ENCODE measurements at places on chromosomes 16 and 17.

- no peak for DNase-seq
These were observed 88.0 kb upstream of the CBX4 start for GRCh38 chr17:79927136-79927661.

GRCh38 chr17:81342269-81343070 is 47.4 kb upstream of the SLC38A10 start:
- peak; percentile 33 for DNase-seq

GRCh38 chr17:29682054-29682453 is 59.3 kb upstream of the CORO6 start:
- DNase-seq, result no peak

- no peak for DNase-seq
These were observed 13.8 kb downstream of the ARSG start for GRCh38 chr17:68305142-68305541.

DNA sequence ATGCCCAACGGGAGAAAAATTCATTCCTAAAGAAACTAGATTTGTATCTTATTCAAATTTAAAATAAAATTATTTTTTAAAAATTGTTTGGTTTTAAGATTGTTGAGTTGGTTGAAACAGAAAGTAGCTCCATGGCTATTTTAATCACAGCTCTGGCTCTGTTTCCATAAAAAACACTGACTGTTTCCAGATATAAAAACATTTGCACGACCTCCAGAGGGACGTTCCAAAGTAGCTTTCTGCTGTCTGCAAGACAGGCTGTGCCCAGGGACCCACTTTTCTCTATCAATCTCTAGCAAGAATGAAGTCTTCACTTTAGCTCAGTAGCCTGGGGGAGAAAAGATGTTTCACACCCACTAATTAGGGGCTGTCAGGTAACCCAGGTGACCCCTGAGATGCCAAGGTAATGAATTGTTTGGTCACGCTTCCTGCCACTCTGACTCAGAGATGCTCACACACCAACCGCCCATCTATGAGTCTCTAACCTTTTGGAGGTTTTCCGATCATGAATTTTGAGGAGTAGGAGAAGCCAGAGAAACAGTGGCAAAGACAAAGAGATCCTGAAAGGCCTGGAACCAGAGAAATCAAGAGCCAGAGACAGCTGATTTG is 220.1 kb upstream of the SOX9 start:
- peak; percentile 8 for DNase-seq

DNA sequence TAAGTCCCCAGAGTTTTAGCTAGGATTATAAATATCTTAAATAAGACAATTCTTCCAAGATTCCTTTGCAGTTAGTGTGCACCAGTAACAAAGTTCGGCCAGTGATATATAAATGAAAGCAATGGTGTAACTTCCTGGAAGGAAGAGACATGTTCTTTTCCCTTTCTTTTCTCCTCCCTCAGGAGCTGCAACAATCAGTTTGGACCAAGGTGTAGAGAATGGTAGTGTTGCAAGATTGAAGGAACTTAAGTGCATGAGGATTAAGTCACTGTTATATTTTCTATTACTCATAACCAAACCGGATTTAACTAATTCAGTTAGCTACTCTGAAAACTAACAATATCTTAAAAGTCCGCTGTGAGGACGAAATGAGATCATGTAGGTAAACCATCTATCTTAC is 68.9 kb upstream of the KCNJ16 start:
- DNase-seq, result peak; percentile 61

GRCh38 chr17:9355846-9356245 is 219.8 kb downstream of the STX8 start:
- DNase-seq, result no peak

DNA sequence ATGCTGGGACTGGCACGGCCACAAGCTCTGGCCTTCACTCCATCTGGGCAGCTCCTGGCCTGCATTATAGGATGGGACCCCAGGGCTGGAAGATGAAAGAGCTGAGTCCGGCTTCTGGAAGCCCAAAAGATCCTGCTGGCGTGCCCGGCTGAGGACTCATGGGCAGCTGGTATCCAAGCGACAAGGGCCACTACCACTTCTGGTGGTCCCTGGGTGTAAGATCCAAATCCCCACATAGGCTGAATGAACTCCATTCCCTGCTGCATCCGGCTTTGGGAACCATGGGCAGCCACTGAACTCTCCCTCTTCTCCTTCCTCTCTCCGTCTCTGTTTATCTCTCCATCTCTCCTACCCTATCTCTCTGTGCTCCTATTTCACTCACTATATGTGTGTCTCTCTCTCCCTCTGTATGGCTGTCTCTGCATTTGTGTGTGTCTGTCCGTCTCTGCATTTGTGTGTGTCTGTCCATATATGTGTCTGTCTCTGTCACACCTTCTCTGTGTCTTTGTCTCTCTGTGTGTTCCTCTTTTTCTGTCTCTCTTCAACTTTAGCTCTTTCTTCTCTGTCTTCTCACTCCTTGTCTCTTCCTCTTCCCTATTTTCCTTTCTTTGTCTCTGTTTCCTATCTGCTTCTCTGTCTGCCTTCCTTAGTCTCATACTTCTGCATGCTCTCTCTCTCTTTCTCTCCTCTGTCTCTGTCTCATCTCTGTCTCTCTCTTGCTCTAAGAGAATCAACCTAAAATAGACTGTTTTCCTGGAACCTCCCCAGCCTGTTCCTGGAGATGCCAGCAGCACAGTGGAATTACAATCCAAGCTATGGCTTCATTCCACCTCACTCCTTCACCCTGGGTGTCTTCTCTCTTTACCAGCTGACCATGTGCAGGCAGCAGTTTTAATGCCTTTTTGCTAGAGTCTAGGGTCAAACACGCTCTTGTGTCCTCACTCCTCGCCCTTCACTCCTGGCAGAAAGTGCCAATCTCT is 60.4 kb upstream of the IRX6 start:
- no peak for DNase-seq

DNA sequence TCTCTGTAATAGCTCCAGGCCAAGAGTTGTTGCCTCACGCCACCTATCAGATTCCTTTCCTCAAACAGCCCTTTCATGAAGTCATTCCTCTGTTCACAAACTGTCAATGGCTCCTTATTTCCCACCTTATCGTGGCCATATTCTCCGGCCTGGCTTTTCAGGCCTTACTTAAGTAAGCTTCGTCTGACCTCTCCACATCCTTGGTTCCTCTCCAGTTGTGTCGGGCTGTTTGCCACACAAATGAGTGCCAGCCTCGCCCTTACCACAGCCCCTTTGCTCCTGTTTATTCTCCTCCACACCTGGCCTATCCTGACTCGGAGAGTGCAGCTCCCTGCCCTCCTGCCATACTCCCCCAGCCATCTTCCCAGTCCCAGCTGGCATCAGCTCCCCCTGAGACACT is 2.0 kb downstream of the TP53I13 start:
- DNase-seq, result no peak

Data from fibroblast of upper back skin (primary cell).